ENCODE measurements at places on chromosomes 5 and 9.

DNA sequence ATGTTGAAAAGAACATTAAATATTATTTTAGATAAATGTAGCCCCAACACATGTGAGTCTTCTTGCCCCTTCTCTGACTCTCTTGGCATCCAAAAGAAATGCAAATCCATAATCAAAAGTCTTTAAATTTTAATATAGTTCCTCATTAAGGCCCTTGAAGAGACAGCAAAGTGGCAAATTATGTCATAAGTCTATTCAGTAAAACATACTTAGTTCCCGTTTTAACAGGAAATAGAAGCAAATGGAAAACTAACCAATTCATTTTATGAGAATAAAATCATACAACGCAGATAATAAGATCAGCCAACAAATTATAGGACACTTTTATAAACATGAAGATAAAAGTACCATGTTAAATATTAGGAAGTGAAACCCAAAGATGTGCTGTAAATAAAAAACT lies 20.1 kb upstream of the IFNB1 start:
- peak; percentile 37 for DNase-seq

GRCh38 chr5:62299600-62299999 lies 6.4 kb upstream of the KIF2A start:
- DNase-seq, result no peak

GRCh38 chr5:61048534-61048933 lies 103.5 kb downstream of the NDUFAF2 start:
- DNase-seq, result no peak

GRCh38 chr5:92242170-92242569 lies 859.1 kb upstream of the ARRDC3 start:
- DNase-seq, result no peak

- no peak for DNase-seq
Observed at GRCh38 chr5:65068410-65068809, 299.7 kb downstream of the CWC27 start.

GRCh38 chr5:169474226-169474625 lies 109.3 kb upstream of the SPDL1 start:
- no peak for DNase-seq

DNA sequence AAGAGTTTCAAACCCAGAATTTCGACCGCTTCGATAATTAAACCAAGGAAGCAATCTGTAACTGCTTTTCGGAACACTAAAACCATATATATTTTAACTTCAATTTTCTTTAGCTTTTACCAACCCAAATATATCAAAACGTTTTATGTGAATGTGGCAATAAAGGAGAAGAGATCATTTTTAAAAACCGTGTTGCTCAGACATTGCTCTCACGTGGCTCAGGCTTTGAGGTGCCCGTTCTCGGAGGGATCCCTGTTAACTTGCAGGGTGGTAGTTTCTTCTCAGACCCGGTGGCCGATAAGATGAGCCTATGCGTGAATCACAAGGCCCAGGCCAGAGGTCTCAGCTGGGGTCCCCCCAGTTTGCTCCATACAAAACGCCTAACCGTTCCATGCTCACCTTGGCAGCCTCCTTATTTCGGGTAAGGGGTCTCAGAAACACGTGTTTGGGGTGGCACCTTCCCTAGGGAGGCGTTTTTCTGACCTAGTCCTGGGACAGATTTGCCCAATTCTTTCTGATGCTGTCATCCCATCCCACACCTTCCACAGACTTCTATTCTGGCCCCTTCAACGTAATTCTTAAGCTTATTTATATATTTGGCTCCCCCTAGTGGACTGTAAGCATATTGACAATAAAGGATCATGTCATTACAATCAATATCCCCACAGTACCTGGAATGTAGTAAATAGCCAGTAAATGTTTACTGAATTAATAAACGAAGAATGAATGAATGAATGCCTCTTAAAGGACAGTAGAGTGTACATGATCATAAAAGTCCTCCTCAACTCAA lies 48.1 kb downstream of the THBS4 start:
- DNase-seq, result peak; percentile 94

DNA sequence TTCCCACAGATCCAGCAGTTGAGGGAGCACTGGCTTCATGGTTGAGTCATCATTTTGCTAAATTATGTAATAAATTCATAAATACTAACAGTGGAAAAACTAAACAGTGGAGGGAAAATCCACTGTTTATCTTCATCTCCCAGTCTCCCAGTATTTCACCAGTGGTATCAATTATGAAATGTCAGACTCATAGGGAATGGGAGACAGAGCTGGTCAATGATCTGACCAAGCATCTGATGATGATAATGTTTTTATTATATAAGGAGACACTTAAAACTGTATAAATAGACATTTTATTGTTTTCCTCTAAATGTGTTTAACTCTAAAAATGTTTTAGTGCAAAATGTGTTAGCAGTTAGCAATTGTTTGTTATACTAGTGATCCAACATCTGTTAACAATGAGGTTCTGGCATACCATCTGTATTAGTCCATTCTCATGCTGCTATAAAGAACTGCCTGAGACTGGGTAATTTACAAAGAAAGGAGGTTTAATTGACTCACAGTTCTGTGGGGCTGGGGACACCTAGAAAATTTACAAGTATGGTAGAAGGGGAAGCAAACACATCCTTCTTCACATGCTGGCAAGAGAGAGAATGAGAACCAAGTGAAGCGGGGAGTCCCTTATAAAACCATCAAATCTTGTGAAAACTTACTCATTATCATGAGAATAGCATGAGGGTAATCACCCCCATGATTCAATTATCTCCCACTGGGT lies 11.8 kb upstream of the REEP5 start:
- DNase-seq, result no peak

- no peak for DNase-seq
Observed at GRCh38 chr9:109317311-109317978, 3.4 kb downstream of the EPB41L4B start.

- no peak for DNase-seq
Observed at GRCh38 chr5:65812648-65813047, 90.6 kb downstream of the NLN start.

GRCh38 chr5:54480296-54480695 lies 24.8 kb downstream of the HSPB3 start:
- DNase-seq, result no peak

- DNase-seq, result no peak
Observed at GRCh38 chr5:14400611-14401010, 181.0 kb upstream of the OTULINL start.

GRCh38 chr9:71253011-71253410 lies 131.6 kb upstream of the TRPM3 start:
- no peak for DNase-seq

DNA sequence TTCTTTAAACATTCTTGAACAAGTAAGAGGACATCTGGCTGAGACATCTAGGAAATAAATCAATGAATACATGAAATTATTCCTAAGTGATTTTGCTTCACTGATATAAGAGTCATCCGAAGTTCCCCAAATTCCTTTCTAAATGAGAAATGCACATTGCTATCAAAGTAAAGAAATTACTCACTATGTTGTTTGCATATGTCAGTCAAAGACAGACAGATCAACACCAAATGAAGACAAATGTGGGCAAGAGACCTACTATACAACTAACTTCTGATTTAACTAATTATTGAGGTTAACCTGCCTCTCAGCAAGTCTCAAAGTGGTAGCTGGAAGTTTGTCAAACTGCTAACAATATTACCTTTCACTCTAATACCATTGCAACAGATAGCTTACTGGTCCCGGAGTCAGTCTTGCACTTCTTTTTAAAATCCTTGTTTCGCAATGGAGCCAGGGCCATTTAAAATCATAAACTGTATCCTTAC lies 13.2 kb downstream of the TUT7 start:
- DNase-seq, result no peak

GRCh38 chr9:93114169-93114983 lies 18.4 kb downstream of the CARD19 start:
- DNase-seq, result peak; percentile 89

- no peak for DNase-seq
Observed at GRCh38 chr5:107378218-107378899, 292.4 kb downstream of the EFNA5 start.

GRCh38 chr5:158796812-158797497 lies 302.8 kb downstream of the EBF1 start:
- no peak for DNase-seq

DNA sequence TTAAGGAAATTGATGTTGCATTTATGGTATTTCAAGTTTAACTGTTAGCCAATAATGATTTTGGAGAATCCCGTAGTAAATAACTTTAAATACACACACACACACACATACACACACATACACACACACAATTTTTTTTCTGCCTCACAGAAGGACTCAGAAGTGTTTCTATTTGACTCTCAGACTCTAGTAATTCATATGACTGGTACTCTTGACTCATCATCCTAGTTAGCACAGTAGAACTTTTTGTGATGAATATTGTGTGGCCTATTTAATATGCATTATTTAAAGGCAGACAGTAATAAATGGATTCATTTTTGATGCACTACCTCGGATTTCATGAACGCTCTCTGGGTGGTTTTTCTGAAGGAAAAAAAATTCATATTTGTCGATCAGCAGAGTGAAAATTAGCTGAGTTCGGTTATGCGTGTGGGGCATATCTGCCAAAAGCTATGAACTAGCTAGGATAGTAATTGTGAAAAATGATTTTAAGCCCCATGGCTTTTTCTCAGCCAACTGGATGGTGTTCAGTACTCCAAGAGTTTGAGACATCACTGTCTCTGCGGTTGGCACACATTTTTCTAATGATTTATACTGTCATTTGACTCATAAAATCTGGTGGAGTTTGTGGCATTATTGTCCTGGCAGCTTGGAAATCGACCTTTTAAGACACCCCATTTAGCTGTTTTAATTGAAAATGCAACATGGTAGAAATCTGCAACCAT lies 102.2 kb downstream of the PCSK5 start:
- DNase-seq, result no peak

DNA sequence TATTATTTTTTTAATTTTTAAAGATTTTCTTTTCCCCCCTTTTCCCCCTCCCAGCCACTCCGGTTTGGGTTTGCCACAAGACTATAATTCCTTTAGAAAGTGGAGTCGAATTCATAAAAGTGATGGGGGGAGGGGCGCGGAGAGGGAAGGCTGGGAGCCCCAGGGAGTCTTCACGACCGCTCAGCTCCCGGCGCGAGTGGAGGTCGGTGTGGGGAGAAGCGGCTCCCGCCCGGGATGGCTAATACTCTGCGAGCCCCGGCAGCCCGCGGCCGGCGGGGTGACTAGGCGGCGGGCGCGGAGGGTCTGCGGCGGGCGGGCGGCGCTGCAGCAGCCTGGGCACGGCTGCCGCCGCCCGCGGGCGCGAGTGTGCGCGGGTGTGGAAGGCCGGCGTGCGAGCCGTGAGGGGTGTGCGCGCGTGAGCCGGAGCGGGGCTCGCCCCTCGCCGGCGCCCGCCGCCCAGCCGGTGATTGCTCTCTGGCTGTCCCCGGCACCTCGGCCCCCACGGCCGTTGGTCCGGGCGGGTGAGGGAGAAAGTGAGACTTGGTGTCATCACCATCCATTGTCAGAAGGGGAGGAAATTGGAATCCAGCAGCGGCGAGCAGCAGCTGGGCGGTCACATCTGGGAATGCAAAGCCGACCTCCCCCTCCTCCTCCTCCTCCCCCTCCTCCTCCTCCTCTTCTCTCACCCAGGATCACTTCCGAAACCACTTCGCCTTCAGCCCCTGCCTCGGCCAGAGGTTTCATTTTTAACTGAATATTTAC lies at the start of gene PARP8:
TSS of gene PARP8 (plus strand) at position 377 of the 762 bp plus-strand sequence. CDS start 459 bp downstream, outside the sequence.
- peak; percentile 46 for DNase-seq

DNA sequence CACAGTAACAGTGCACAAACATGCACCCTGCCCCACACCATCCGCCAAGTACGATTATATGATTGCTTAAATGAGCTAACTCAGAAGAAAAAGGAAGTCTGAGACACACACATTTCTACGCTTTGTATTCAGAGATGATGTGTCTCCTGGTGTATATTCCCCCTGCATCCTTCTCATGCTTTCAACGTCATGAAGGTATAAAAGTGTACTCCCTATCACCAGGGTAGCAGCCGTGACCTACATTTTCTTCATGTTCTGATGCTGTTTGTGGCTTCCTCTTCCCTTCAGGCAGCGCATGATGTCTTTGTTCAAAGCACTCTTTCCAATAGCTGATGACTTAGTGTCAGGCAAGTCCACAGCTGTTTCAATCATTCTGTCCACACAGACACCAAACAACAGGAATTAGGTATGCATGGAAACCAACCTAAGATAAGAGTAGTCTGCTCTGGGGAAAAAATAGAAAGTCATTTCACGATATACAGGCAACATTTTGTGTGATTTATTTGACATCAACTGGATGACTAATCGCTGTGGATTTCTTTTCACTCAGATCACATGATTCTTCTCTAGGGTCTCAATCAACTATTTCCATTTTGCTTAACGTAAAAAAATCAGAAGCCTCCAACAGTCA lies 269.4 kb upstream of the PTGER4 start:
- DNase-seq, result peak; percentile 48

GRCh38 chr5:172452398-172453205 lies 1.7 kb downstream of the SH3PXD2B start:
- DNase-seq, result no peak

DNA sequence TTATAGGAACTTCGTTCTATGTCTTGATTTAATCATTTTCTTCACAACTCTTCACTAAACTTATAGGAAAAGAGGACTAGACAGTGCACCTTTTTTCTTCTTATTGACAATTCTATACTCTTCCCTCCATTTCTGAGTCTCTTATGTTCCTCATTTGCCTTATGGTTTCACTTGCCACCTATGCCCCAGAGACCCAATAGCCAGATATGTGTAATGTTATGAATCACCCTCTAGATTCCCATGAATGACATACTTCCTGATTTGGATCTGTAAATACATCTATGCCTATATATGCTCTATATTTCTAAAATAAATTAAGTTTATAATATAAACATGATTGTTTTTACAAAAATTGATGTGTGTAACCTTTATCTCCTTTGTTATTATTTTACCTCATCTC lies 514.1 kb upstream of the MEF2C start:
- peak; percentile 28 for DNase-seq

DNA sequence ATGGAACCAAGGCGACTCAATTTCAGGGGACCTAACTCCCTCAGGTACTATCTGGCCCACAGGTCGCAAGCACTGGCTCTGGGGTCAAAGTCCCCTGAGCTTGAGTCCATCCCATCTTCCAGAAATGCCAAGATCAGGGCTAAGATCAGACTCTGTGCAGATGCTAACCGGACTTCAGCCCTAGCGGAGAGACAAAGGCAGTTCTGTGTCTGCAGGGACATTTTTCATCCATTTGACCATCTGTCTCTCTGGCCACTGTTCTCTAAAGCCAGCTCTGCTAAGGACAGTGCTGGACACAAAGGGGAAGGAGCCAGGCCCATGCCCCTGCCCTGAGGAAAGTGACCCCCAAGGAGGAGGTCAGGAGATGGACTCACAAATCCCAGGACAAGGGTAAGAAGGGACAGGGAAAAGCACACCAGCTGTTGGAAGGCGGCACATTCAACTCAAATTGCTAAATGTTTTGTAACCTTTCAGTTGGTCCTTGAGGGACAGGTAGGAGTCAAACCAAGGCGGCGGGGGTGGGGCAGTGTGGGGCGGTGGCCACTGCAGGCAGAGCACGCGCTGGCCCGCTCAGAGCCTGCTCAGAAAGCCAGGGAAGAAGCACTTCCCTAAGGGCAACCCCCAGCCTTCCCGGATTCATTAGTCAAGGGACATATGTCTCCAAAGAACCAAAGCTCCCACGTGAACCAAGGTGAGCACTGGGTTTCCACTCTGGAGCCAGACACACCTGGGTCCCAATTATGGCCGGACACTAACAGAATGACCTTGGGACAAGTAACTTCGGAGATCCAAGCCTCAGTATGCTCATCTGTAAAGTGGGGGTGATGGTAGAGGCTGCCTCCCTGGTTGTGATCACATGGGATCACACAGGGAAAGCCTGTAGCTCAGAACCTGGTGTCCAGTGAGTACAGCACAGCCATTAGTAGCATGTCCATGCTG lies 42.8 kb downstream of the STK10 start:
- no peak for DNase-seq

All from hematopoietic multipotent progenitor cell treated with erythropoietin and hydrocortisone succinate and interleukin-3 and kit ligand, for 6 days (in vitro differentiated cells).